CD14-positive monocyte (primary cell): ENCODE measurements at places on chromosomes 2 and 18. TPM values are rescaled to one million over a fixed set of nuclear protein-coding genes. Genes with fewer than 3 reads are reported as not detected.

MARCHF4 gene
- polyA plus RNA-seq: 0.01 TPM in 1 of 2 replicates, not detected in the other

RAB11FIP5 gene
- 0.61 and 0.64 TPM in 2 replicates for polyA plus RNA-seq

AOX1 gene
- 0.16 TPM in 1 of 2 replicates, not detected in the other for polyA plus RNA-seq

KCNE4 gene
- polyA plus RNA-seq: not detected in 2 replicates

ATL2 gene
- 10.1 and 28.3 TPM in 2 replicates for polyA plus RNA-seq

STPG4 gene
- polyA plus RNA-seq: 0.24 TPM

CNTNAP5 gene
- polyA plus RNA-seq: not detected

IL18R1 gene
- polyA plus RNA-seq: 0.11 TPM

TFCP2L1 gene
- polyA plus RNA-seq: not detected

TBR1 gene
- not detected for polyA plus RNA-seq

GRCh38 chr2:62554440-62554839 is 48.4 kb upstream of the TMEM17 start:
- no peak for DNase-seq

DNA sequence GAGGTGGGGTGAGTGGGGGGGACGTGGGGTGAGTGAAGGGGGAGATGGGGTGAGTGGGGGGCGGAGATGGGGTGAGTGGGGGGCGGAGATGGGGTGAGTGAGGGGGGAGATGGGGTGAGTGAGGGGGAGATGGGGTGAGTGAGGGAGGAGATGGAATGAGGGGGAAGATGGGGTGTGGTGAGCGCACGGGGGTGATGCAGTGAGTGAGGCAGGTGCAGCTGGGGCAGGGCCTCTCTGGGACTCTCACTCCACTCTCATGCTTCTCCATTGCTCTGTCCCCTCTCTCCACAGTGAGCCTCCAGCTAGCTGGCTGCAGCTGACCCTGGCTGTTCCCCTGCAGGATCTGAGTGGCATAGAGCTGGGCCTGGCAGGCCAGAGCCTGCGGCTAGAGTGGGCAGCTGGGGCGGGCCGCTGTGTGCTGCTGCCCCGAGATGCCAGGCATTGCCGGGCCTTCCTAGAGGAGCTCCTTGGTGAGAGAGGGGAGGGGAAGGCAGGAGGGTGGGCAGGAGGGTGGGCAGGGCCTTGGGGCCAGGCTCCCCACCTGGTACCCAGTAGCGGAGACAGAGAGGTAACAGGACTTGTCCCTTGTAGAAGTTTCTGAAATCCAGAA is 13.9 kb upstream of the SLC4A3 start:
- no peak for DNase-seq

DNA sequence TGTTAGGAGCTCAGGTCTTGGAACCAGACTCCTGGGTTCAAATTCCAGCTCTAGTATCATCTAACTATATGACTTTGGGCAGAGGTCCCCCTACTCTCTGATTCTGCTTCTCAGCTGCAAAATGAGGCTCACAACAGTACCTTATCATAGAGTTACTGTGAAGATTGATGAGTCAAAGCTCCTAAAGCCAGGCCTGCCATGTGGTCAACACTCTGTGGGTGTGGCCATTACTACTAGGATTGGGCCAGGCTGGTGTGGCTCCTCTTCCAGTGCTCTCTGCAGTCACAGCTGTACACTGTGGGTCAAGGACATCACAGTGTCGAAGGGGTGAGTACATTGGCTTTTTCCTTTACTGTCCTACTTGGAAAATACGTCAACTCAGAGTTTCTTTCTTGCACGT is 22.6 kb downstream of the CAPN13 start:
- no peak for DNase-seq

DNA sequence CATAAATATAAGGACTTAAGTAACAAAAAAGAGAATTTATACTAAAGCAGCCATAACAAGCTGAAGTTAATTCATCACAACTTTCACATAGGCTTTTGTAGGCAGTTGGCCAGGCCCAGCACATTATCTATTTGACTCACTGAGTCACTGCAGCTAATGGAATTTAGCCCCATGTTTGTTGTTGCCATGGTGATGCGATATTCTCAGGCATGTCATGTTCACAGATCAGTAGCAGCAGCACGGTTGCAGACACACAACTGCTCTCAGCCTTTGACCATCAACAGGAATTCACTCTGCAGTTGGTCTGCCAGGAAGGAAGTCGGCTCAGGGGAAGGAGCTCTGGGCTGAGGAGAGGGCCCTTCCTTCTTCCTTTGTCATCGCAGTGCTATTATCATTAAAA is 639.8 kb downstream of the TMEM182 start:
- no peak for DNase-seq

- DNase-seq: no peak
Observed at GRCh38 chr18:5662586-5663090, 118.8 kb upstream of the EPB41L3 start.

DNA sequence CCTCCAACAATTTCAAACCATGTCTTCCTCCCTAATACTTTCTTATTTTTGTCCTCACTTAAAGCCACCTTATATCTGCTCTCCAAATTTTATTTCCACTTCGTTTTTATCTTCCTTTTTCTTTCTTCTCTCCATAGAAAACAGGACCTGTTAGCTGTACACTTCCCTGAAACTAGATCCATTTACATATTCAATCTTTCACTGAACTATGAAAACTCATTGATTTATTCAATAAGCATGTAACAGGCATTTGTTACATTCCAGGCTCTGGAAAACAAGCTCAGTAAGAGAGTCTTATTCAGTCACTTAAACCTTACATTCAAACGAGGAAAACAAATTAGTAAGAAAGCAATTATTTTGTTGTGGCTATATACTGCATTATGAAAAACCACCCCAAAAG is 1225.3 kb downstream of the SUCLG1 start:
- no peak for DNase-seq

DNA sequence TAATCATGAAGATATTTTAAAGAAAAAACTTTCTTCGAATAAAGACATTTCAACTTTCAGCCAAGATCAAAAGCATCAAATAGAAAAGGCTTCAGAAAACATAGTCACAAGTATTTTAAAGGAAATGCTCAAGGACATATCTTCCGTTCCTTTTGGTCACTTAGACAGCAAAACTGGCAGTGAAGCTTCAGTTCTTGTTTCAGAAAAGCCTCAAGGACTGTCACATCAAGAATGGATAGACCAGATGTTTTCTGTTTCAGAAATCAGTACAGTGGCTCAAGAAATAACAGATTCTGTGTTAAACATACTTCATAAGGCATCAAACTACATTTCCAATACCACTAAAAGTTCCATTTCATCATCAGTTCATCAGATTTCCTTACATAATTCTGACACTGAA is 51.8 kb downstream of the FSIP2 start:
- no peak for DNase-seq

DNA sequence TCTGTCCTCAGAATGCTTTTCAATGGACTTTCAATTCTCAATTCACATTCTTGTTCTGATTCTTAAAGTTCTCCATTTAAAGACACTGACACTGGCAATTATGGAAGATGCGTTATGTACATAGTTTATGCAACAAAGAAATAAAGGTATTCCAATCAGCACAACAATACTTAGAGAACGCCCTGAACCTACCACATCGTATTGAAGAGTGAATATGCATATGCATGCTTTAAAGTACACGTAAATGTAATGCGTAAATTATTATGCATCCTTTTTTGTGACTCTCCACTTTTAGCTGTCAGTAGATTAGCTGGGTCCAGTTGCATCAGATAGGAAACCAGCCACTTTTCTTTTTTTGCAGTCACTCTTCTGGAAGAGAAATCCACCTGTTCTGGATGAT is 83.5 kb downstream of the RBM43 start:
- no peak for DNase-seq

GRCh38 chr2:173099271-173099670 is 23.6 kb downstream of the MAP3K20 start:
- no peak for DNase-seq

DNA sequence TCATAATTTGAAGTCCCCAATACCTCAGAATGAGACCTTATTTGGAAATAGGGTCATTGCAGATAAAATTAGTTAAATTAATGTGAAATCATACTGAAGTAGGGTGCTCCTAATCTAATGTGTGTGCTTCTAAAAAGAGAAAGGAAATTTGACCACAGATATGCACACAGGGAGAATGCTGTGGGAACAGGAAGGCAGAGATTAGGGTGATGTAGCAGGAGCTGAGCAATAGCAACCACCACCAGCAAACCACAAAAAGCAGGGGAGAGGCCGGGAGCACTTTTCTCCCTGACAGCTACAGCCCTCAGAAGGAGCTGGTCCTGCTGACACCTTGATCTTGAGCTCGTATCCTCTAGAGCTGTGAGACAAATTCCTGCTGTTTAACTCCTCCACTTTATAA is 24.6 kb upstream of the SCG2 start:
- no peak for DNase-seq

DNA sequence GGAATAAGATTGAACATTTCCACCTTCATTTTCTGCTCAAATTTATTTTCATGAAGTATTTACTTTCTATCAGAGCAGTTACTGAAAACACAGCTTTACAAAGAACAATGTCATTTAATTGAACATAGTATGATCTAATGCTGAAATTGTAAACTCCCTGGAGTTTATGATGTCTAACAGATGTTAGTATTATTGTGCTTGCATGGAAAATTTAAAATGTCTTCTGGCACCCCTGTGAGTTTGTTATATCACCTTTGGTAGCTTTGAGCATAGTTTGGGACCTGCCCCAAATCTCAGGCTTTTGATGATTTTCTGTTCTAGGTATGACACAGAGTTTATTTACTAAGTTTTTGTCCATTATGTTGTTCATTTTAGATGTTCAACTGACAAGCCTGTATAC is 28.1 kb downstream of the FAM171B start:
- DNase-seq: no peak

- no peak for DNase-seq
Observed at GRCh38 chr2:72326759-72327158, 179.1 kb upstream of the CYP26B1 start.

- no peak for DNase-seq
Observed at GRCh38 chr2:169348321-169349024, 13.9 kb downstream of the LRP2 start.

GRCh38 chr2:1708476-1709334 is 35.6 kb downstream of the PXDN start:
- no peak for DNase-seq

- no peak for DNase-seq
Observed at GRCh38 chr18:74425161-74425560, 31.9 kb downstream of the DIPK1C start.

- no peak for DNase-seq
Observed at GRCh38 chr2:82257796-82258555, 1953.4 kb upstream of the LRRTM1 start.
